Astrocyte of the spinal cord (primary cell): ENCODE measurements at places on chromosomes 13 and 19.

- no peak for DNase-seq
These were observed 5.0 kb downstream of the ADAT3 start for GRCh38 chr19:1910177-1910576.

DNA sequence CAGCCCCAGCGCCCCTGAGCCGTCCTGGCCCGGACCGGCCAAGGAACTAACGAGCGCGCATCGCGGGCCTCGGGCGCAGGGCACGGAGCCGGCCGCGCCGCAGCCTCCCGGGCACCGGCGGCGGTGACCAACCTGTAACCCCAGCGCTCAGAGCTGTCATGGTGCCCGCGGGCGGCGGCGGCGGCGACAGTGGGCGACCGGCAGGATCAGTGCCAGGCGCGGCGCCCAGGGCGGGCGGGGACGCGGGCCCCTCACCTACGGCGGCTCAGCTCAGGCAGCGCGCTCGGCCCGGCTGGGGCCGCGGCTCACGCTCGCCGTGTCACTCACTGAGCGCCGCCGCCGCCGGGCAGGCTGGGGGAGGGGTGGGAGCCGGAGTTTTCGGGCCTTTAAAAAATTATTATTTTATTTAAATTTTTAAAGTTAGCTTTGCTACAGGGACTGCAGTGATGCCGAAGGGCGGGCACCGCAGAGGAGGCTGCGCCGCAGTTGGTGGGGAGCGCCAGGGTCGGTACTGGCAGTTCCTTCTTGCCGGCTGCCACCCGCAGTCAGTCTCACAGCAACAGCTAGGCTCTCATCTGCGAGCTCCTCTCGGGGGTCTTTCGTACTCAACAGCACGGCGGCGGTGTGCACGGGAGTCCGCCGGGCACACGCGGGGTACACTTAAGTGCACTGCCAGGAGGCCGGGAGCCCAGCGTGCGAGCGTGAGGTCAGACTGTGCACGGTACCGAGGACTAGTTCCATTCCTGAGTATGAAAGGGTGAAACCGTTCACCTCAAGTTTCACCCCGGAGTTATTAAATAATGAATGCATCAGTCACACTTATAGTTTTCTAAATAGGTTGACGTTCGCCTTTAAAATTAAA lies at the start of gene NALCN:
NALCN (minus strand) TSS at position 328 of the 862 bp plus-strand sequence. CDS start 17,382 bp downstream, outside the sequence.
- DNase-seq = peak; percentile 27

DNA sequence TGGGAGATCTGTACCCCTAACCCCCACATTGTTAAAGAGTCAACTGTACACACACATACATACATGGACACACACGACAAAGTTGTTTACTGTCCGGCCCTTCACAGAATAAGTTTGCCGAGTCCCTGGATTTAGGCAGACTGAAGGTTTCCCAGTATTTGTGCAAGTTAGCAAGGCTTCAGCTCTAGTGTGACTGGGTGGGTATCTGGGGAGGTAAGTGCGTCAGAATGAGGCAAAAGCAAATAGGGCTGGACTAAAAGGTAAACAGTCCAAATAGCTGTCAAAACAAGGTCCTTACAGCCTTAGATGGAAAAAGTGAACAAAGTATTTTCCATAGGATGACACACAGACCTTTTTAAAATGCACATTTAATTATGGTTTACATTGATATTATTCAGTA lies 228.4 kb upstream of the UFM1 start:
- DNase-seq = no peak

DNA sequence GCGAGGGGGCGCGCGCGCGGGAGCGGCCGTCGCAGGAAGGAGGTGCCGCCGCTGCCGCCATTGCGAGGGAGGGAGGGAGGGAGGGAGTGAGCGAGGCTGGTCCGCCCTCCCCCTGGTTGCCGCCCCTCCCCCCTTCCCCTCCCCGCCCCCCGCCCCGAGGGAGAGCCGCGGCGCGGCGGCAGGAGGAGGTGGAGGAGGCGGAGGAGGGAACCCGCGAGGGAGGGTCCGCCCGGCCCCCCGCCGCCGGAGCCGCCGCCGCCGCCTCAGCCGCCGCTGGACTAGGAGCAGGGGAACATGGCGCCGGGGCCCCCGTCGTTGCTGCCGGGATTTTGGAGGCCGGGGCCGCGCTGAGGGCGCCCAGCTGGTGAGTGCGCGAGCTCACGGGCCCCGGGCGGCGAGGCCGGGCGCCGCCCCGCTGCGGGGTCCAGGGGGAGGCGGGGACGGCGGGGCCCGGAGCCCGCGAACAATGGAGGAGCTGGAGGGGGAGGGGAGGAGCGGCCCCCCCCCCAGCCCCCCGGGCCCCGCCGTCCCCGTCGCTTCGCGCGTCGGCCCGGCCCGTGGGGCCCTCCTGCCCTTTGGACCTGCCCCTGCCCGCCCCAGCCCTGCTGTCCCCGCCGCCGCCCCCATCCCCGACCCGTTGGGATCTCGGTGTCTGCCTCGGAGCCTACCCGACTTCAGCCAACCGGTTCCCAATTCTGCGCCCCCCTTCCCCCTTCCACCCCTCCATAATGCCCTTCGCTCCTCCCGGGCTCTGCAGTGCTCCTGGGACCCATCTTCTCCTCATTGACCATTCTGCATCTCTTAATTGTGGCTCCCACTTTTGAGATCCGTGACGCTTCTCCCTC lies at the start of gene ARHGAP35:
ARHGAP35 (plus strand) TSS at position 152 of the 845 bp plus-strand sequence. CDS start 57,679 bp downstream, outside the sequence.
- no peak for DNase-seq

- DNase-seq = no peak
These were observed 85.4 kb upstream of the TUBA3C start for GRCh38 chr13:19266979-19267378.

- no peak for DNase-seq
These were observed 4.9 kb upstream of the TEX26 start for GRCh38 chr13:30927595-30927994.

DNA sequence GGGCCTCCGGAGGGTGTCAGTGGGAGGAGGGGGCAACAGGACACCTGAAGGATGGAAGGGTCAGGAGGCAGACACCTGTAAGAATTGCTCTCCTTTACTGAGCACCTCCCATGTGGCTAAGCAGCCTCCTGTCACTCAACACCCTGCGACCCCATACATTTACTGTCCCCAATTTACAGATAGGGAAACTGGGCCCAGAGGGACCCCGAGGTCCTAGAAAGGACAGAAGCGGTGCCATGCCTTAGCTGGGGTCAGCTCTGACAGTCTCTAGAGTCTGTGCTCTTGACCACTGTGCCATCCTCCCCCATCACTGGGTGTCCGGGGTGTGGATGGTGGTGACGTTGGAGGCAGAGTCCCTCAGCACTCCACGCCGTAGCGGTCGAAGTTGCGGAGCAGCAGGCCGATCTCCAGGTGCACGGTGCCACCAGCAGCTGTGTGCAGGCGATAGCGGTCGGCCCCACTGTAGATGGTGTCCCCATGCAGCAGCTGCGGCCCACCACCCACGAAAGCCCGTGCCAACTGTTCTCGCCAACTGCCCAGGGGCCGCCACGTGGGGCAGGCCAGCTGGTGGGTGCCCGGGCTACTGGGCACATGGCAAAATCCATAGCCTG lies 726 bp upstream of the TGFB1 start:
- DNase-seq = no peak

GRCh38 chr19:18991006-18991405 lies 42.3 kb downstream of the SUGP2 start:
- no peak for DNase-seq
